ENCODE measurements at places on chromosomes 6 and 20.

DNA sequence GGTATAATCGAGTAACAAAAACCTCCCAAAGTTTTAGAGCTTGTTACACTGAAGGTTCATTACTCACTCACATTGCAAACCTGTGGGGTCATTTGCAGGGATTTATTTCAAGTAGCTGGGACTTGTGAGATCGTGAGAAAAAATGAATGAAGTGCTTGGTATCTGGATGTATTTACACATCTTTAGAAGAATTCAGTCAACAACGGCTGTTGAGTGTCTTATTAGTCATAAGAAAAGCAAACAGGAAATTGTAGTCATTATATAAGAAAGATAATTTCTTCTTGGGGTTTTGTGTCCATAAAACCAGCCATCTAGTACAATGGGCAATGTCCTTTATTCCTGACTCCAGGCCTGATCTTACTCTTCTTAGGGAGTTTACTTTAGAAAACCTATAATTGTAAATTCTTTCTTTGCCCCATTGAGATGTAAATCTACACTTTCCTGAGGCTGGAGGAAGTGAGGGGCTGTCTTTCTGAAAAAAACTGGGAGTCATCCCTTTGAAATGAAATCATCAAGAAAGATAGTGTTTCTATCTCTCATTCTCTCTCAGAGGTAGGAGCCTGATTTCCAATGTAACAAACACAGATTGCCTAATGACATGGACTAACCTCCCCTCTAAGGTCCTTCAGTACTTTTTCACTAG, 202.5 kb upstream of the ASCC3 start:
- DNase-seq = no peak

- DNase-seq = no peak
Measured at GRCh38 chr20:49136817-49137571, 51.1 kb downstream of the STAU1 start.

DNA sequence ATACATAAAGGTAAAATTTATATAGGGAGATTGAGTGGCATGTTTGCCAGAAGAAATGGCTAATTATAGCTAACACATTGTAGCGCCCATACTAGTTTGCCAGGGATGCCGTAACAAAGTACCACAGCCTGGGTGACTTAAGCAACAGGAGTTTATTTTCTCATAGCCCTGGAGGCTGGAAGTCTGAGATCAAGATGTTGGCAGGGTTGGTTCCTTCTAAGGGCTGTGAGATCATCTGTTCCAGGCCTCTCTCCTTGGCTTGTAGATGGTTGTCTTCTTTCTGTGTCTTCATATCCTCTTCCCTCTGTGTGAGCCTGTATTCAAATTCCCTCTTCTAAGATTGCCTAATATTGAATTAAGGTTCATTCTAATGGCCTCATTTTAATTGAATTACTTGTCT, 417.5 kb upstream of the OPRM1 start:
- no peak for DNase-seq

- no peak for DNase-seq
Measured at GRCh38 chr6:12776291-12776690, 59.7 kb downstream of the PHACTR1 start.

All from cerebellar cortex (tissue), 1 donor.